ENCODE measurements at places on chromosomes 4 and X. TPM values are rescaled to one million over a fixed set of nuclear protein-coding genes. Genes with fewer than 3 reads are reported as not detected.

DNA sequence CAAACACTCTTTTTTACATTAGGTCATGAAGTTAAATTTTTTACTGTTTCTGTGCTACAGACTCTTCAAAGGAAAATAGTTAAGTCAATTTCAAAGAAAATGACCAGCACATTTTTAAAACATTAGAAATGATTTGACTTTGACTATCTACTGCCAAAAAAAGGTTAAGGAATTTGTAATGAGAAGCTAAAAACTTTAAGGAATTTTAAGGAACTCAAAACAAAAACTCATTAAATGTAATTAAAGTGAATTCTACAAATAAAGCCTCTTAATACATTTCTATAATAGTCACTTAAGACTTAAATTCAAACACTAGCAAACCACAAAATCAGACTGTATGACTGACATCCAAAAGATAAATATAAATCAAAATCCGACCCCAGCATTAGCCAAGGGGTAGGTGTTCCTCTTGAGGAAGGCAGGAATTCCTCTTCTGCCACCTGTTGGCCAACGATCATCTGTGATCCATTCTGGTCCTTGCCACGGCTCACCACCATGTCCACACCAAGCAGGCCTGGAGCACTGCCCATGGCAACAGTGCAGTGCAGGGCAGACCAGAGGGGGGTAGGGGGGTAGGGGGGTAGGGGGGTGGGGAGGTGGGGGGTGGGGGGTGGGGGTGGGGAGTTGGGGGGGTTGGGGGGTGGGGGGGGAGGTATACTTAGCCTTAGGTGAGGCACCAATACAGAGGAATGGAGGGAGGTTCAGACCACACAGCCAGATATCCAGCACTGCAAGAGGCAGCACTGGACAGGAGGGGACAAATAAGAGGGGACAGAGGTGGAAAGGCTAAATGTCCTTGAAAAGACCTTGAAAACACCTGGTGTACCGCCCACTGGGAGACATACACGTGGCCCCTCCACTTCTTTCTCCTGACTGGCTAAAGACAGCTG, 287.4 kb downstream of the CHIC1 start:
- no peak overlapping the region for H3K4me3 ChIP-seq
- H3K27me3 ChIP-seq: no peaks in the 10 kb centered on the region
- H3K36me3 ChIP-seq: no peaks in the 10 kb centered on the region
- no peak overlapping the region for H3K27ac ChIP-seq
- H3K4me1 ChIP-seq: peaks cover 36% of the 10 kb centered on the region

DNA sequence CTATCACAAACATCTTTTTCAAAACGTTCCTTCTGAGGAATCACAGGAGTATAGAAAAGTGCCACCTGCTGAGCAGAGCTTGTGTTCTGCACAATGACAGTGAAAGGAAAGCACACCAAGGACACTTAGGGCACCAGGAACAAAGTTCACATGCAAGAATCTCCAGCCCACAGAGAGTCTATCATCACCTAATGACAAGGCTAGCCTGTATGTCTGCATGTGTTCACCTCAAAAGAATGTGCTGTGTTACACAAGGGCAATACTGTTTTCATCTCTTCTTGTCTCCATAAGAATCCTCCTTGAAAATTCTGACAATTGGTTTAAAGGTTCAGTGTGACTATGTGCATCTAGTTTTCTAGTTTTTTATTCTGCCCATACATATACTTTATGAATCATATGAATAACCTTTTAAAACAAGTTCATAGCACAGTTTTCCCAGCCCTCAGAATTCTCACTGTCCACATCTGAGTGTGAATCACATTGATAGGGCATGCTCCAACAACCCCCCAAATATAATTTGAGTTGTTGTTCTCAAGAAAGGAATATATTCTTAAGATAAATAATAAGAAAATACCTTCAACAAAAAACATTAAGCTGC, 118.0 kb downstream of the PWWP3B start:
- H3K27me3 ChIP-seq: no peaks in the 10 kb centered on the region
- no peak overlapping the region for H3K4me3 ChIP-seq
- H3K36me3 ChIP-seq: no peaks in the 10 kb centered on the region
- DNase-seq: no peak

The CPE gene
- total RNA-seq: 5.6 TPM

The DUSP21 gene
- 1.6 TPM for total RNA-seq

GRCh38 chr4:2949782-2950125, 13.5 kb downstream of the NOP14 start:
- H3K27me3 ChIP-seq: no peaks in the 10 kb centered on the region
- no peak for DNase-seq
- H3K36me3 ChIP-seq: peaks cover 48% of the 10 kb centered on the region
- peaks cover 35% of the 10 kb centered on the region for H3K4me1 ChIP-seq
- no peak overlapping the region for H3K27ac ChIP-seq

The ARHGAP36 gene
- total RNA-seq: not detected

DNA sequence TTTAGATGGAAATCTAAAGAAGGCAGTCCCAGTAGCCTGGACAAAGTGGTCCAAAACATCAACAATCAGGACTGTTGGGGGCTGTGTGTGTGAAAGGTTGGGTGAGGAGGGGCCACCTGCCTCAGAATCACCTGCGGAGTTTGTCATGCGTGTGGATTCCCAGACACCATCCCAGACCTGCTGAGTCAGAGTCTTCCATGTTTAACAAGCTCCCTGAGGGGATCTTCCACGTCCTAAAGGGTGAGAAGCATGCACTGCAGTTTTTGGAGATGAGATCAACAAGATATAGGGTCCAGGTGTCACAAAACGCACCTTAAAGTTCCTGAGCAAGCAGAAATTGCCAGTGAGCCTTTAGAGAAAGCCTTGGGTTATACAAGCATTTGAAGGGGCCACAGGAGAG, 207.0 kb upstream of the FAM9B start:
- H3K27me3 ChIP-seq: no peaks in the 10 kb centered on the region
- no peak overlapping the region for H3K4me3 ChIP-seq
- no peaks in the 10 kb centered on the region for H3K4me1 ChIP-seq
- H3K36me3 ChIP-seq: no peaks in the 10 kb centered on the region

GRCh38 chrX:10756441-10756840, 136.1 kb upstream of the MID1 start:
- no peak for DNase-seq
- no peak overlapping the region for H3K27ac ChIP-seq
- no peak overlapping the region for H3K4me3 ChIP-seq
- H3K4me1 ChIP-seq: no peaks in the 10 kb centered on the region
- no peaks in the 10 kb centered on the region for H3K36me3 ChIP-seq

GRCh38 chrX:144214651-144215050, 330.8 kb downstream of the UBE2NL start:
- no peak overlapping the region for H3K27ac ChIP-seq
- no peak overlapping the region for H3K4me3 ChIP-seq
- no peaks in the 10 kb centered on the region for H3K36me3 ChIP-seq
- no peaks in the 10 kb centered on the region for H3K27me3 ChIP-seq
- no peak for DNase-seq
- peaks cover 2% of the 10 kb centered on the region for H3K4me1 ChIP-seq

GRCh38 chrX:153494541-153495361, at the start of gene BGN:
Gene BGN (plus strand): TSS chrX:153494980. CDS start chrX:153504632, 9,652 bp downstream.
- H3K36me3 ChIP-seq: no peaks in the 10 kb centered on the region
- peak within 1 kb of the TSS; percentile 20 for H3K27ac ChIP-seq
- DNase-seq: no peak
- peaks cover 6% of the 10 kb centered on the region for H3K4me1 ChIP-seq

The STOX2 gene
- 1.6 TPM for total RNA-seq

DNA sequence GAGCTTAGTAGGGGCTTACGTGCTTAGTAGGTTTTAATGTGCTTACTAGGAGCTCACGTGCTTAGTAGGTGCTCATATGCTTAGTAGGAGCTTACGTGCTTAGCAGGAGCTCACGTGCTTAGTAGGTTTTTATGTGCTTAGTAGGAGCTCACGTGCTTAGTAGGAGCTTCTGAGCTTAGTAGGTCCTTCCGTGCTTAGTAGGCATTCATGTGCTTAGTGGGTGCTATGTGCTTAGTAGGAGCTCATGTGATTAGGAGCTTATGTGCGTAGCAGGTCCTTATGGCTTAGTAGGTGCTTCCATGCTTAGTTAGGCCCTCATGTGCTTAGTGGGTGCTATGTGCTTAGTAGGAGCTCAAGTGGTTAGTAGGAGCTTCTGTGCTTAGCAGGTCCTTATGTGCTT, 59.4 kb downstream of the SHOX start:
- H3K27me3 ChIP-seq: no peaks in the 10 kb centered on the region
- H3K36me3 ChIP-seq: no peaks in the 10 kb centered on the region
- no peak overlapping the region for H3K4me3 ChIP-seq
- H3K27ac ChIP-seq: no peak overlapping the region
- no peaks in the 10 kb centered on the region for H3K4me1 ChIP-seq

The CT45A1 gene
- total RNA-seq: not detected

DNA sequence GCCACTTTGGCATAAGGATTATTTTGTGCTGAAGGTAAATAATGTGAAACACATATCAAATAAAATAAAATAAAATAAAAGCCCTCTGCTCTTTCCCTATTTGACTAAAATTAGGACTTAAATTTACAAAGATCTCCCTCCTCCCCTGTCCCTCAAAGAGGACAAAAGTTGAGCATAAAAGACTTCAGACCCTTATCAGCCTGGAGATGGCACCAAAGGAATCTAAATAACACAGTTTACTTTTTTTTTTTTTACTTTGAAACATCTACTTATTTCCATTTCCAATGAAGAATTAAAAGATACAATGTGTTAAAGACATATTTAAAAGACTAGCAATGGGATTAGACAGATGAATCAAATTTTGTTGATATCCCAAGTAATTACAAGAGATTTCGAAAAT, 89.7 kb downstream of the EPHA5 start:
- no peak overlapping the region for H3K4me3 ChIP-seq
- H3K27ac ChIP-seq: no peak overlapping the region
- DNase-seq: no peak
- H3K4me1 ChIP-seq: no peaks in the 10 kb centered on the region

- H3K4me3 ChIP-seq: no peak overlapping the region
- H3K36me3 ChIP-seq: no peaks in the 10 kb centered on the region
- DNase-seq: peak; percentile 36
- no peaks in the 10 kb centered on the region for H3K4me1 ChIP-seq
- H3K27me3 ChIP-seq: no peaks in the 10 kb centered on the region
- no peak overlapping the region for H3K27ac ChIP-seq
Measured at GRCh38 chrX:48467281-48467761, 2.7 kb downstream of the SLC38A5 start.

The SERTM2 gene
- total RNA-seq: 16.2 TPM

The DMD gene
- total RNA-seq: 61.9 TPM

DNA sequence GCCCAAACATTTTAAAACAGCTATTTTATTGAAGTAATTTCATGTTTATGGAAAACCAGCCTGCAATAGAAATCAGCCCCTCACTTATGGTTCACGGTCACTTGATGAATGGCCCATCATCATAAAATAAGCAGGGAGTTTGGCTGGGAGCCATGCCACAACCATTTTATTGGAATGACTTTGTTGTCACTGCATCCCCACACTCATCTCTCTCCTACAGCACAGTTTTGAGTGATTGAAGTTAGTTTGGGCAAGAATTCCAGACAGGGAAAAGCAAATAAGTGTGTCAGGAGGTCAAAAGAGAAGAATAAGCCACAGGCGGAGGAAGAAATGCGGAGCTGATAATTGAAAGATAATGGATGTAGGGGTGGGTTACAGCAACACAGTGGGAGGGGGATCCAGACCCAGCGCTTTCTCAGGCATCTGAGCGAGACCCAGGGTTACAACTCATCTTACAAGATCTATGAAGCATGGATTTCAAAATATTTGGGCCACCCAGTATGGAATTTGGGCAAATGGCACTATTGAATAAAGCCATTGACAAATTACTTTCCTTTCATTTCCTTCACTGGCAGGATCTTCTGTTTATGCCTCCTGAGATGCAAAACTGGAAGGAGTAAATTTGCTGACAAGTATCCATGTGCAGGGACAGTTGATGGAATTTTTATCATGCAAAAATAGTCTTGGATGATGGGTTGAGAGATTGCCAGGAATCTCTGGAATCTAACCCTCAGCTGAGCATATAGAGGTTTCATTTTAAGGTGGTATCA, 100.8 kb downstream of the SHROOM3 start:
- H3K27me3 ChIP-seq: no peaks in the 10 kb centered on the region
- peaks cover 8% of the 10 kb centered on the region for H3K4me1 ChIP-seq
- no peak for DNase-seq
- H3K36me3 ChIP-seq: no peaks in the 10 kb centered on the region

The GAGE12J gene
- not detected for total RNA-seq

The PCDH18 gene
- 3.6 TPM for total RNA-seq

The TLR10 gene
- total RNA-seq: 0.17 TPM

DNA sequence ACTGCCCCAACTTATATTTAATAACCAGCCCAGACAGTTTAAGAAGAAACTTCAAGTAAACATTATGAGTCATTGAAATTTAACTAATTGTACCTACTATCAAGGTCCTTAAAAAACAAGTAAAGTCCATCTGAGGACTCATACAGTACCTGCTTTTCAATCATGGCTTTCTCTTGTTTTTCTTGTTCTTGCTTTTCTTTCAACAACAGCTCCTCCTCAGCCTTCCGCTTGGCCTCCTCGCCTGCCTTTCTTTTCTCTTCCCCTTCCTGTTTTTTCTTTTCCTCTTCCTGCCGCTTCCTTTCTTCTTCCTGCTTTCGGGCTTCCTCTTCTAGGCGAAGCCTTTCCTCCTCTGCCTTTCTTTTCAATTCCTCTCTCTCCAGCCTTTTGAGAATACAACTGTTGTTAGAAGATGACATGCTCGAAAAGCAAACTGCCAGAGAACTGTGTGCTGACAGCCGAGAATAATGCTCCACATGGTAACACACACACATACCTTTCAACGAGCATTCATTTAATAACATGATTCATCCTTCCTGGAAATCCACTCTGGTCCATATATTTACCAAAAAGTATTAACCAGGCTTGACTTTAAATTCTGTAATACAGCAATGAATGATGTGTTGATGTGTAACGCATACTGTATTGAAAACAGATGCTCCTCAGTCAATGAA, 25.2 kb upstream of the BCLAF3 start:
- no peaks in the 10 kb centered on the region for H3K36me3 ChIP-seq
- H3K4me3 ChIP-seq: no peak overlapping the region
- no peaks in the 10 kb centered on the region for H3K4me1 ChIP-seq

GRCh38 chrX:86421771-86422170, 273.5 kb downstream of the DACH2 start:
- H3K4me1 ChIP-seq: no peaks in the 10 kb centered on the region
- H3K4me3 ChIP-seq: no peak overlapping the region
- H3K27ac ChIP-seq: no peak overlapping the region
- H3K36me3 ChIP-seq: no peaks in the 10 kb centered on the region
- no peak for DNase-seq

The ZFP92 gene
- 1.3 TPM for total RNA-seq

Measured in liver (tissue), 10 donors.